NCI-H1417 (cell line): ENCODE measurements at places on chromosomes 1 and 21.

DNA sequence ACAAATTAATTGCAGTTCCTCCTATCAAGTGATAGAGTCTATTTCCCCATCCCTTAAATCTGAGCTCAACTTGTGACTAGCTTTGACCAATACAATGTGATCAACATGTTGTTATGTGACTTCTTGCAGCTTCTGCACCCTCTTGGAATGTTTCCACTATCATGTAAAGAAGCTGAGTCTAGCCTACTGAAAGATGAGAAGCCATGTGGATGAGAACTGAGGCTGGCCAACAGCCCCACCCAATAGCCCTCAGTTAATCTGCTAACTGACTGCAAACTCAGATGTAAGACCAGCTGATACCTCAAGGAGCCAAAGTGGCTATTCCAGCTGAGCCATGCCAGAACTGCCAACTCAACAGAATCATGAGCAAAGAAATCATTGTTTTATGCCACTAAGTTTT lies 44.0 kb downstream of the LYST start:
- DNase-seq, result no peak

DNA sequence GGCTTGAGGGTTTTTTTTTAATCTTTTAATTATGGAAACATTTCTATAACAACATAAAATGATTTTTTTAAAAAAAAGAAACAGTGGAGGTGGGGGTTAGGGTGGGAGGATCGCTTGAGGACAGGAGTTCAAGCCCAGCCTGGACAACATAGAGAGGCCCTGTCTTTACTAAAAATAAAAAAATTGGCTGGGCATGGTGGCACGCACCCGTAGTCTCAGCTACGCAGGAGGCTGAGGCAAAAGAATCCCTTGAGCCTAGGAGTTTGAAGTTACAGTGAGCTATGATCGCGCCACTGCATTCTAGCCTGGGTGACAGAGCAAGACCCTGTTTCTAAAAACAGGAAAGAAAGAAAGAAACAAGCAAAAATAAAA lies 32.2 kb upstream of the RNF11 start:
- DNase-seq, result no peak

DNA sequence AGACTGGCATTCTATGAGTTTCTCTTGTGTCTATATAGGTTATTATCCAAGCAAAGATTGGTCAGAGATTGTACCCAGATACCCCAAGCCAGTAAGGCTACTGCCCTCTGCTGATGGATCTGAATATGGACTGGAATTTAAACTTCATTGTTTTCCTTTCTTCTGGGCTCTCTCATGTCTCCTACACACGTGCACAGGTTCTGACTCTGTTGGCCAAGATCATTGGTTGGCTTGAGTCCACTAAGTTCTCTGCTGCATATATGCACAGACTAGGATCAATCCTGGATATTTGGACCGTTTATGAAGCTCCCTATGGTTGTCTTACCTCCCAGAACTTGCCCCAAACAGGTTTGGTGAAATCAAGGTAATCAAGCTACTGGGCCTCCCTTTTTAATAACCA lies 69.7 kb downstream of the CC2D1B start:
- DNase-seq, result peak; percentile 51

DNA sequence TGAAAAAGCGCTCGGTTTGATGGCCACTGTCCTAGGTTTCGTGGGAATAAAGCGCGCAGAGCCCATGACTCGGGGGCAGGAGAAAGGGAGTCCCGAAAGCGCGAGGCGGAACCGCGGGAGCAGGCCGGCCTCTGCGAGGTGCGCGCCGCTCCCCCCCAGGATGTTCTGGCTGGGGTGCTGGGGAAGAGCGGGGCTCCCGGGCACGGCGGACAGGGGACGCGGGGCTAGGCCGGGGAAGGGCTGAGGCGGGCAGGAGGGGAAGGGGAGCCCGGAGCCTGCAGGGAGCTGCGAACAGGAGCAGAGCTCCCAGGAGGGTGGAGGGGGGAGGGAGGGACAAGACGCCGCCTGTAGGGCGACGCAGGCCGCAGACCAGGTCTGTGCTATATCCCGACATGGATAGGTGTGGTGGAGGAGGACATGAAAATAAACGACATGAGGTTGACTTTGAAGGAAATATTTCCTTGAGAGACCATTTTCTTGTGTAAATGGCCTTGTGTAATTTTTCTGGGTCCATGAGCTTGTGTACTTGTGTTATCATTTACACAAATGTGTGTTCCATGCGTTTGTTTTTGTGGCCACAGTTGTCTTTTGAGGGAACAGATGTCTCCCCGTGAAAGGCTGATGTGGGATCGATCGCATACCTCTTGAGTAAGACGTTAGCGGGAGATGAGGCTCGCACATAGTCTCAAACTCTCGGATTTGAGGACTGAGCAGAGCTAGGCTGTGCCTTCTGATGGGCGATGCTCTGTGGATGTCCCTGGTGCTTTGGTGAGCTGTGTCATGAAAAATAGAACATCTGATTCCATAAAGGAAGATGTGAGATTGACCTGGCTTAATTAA lies 1.3 kb downstream of the PCNT start:
- DNase-seq, result peak; percentile 37

DNA sequence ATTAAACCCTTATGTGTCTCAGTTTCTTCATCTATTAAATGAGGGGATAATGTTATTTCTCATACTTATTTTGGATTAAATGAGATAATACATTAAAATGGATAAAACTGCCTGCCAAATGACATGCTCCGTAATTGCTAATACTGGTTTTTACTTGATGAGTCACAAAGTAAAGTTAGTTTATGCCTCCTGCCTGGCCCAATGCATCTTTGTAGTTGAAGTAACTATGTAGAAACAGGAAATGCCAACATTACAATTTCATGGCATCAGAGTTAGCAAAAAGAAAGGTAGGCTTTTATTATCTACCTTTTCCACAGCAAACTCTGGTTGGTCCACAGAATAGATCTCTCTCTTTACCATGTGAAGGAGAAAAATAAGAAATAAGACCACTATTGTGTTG lies 214.5 kb downstream of the TBX15 start:
- DNase-seq, result no peak

- DNase-seq, result no peak
Observed at GRCh38 chr1:172342584-172343239, 77.8 kb upstream of the C1orf105 start.

- no peak for DNase-seq
Observed at GRCh38 chr1:16172964-16173446, 17.1 kb upstream of the EPHA2 start.

- no peak for DNase-seq
Observed at GRCh38 chr1:30915491-30916230, 7.1 kb upstream of the SDC3 start.

DNA sequence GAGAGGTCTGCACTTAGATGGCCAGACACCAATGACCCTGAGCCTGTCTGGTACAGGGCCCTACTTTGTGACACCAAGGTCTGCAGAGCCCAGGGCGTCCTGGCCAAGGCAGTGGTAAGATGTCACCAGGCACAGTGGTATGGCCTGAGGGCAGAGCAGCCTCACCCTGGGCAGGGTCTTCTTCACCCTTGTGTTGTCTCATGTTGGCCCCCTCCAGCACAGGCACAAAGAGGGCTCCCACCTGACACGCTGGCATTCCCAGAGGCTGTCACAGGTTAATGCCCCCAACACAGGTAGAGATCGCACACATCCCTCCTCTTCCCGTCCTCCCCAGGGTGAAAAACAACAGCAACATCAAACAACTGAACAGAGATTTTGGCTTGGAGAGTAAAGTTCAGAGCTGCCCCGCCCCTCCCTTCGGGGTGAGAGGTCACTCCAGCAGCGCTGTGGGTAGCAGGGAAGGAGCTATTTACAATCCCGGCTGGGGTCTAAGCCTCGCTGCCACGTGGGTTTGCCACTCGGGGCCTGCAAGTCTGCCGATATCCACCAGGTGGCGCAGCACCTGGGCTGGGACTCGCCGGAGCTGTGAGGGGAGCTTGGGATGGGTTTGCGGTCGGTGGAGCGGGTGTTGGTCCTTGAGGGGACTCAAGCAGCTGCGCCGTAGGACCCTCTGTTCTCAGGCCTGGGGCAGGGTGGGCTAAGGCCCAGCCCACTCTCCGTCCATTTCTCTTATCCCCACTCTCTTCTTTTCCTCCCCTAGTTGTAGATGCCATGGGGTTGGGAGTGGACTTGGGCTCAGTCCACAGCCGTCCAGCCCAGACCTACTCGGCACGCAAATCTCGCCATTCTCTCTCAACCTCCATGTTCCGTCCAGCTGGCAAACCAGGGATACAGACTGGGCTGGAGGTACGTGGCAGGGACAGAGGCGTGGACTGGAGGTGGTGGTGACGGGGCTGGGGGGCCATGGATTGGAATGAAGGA lies 12.7 kb downstream of the EFNA3 start:
- peak; percentile 92 for DNase-seq

- DNase-seq, result no peak
Observed at GRCh38 chr1:80994934-80995333, 805.8 kb upstream of the ADGRL2 start.

- DNase-seq, result peak; percentile 72
Observed at GRCh38 chr1:36965275-36966159, 68.8 kb downstream of the GRIK3 start.

- DNase-seq, result no peak
Observed at GRCh38 chr1:9798236-9799130, 25.3 kb downstream of the CLSTN1 start.

- DNase-seq, result peak; percentile 34
Observed at GRCh38 chr1:80566123-80566522, 1234.6 kb upstream of the ADGRL2 start.

DNA sequence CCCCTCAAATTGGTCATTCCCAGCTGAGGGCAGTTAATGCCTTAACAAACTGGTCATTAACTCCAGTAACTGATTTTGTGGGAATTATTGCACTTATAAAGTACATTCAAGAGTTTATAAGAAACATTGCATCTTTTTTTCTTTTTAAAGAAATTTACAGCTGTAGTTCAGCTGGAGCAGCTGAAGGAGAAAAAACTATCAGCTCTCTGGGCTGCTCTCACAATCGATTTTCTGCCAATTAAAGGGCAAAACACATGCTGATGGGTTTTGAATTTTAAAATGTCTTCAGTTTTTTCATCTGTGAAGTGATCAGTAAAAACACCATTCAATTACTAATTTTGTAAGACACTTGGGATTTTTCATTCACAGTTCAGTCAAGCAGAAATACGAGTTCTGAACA lies 74.7 kb downstream of the KIFAP3 start:
- no peak for DNase-seq

DNA sequence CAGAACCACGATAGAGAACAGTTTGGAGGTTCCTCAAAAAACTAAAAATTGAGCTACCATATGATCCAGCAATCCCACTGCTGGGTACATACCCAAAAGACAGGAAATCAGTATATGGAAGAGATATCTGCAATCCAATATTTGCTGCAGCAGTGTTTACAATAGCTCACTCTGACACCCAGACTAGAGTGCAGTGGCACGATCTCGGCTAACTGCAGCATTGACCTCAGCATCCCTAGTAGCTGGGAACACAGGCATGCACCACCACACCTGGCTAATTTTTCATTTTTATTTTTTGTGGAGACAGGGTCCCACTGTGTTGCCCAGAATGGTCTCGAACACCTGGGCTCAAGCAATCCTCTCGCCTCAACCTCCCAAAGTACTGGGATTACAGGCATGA lies 13.1 kb downstream of the TTC13 start:
- no peak for DNase-seq

- DNase-seq, result no peak
Observed at GRCh38 chr1:165857046-165857801, 29.8 kb downstream of the UCK2 start.

- DNase-seq, result no peak
Observed at GRCh38 chr1:235607284-235607683, 42.3 kb downstream of the GNG4 start.

GRCh38 chr21:25688275-25689155 lies 46.2 kb downstream of the ATP5PF start:
- no peak for DNase-seq

DNA sequence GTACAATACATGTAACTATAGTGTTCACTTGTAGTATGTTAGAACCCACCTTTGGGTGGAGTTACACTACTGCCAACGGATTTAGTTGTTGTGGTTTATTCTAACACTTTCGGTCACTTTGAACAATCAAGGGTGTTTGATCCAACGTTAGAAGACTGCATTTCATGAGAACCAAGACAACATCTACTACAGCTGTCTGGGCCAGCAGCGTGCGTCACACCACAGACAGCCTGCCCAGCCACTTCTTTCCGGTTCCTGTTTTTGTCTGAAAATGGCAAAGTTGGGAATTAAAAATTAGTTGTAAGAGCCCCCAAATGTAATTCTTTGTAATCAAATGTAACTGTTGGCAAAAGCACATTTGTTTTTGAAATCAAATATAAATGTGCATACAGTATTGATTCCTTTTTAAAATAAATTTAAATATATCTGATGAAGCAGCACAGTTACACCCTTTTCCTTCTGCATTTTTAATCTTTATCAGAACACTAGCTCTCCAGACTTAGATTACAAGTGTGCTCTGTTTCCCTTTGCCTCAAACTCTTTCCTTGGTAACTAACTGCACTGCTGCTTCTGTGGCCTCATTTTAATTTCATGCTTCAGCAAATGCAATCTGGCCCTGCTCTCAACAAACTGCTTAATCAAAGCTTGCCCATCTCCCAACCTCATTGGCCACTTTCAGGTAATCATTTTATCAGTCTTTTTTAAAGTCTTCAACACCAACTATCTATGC lies 86.6 kb upstream of the DPH5 start:
- DNase-seq, result no peak

- DNase-seq, result peak; percentile 68
Observed at GRCh38 chr1:31701091-31701736, 2.6 kb downstream of the COL16A1 start.

DNA sequence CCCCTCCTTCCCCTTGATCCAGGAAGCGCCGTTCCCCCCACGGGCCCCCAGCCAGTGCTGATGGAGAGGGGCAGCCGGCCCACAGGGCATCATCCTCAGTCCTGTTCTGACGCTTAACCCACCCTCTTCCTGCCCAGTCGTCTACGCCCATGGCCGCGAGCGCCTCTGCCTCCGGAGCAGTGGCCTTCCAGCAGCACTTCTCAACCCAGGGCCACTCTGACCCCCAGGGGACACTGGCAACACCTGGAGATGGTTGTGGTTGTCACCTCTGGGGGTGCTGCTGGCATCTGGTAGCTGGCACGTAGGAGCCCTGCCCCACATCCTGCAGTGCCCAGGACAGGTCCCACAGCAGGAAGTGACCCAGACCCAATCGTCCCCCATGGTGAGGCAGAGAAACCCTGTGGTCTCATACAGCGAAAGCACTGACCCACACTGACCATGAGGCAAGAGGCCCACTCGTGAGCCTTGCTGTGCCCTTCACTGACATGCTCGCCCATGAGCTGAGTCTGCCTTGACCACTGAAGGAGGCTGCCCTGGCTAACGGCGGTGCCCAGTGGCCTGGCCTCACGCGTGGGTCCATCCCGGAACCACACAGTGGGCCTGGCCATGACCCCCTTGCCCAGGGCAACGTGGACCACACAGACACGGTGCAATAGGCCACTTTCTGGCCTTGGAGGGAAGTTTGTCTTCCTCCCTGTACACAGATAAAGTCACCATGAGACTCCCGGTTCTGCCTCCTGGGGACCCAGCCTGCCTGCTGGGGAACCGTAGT lies 96.8 kb upstream of the ARHGEF16 start:
- DNase-seq, result no peak

- DNase-seq, result no peak
Observed at GRCh38 chr1:47752559-47752958, 244.6 kb downstream of the TRABD2B start.

GRCh38 chr1:154316704-154317103 lies 4.2 kb upstream of the AQP10 start:
- DNase-seq, result no peak
